ENCODE measurements at places on chromosomes 13 and 19.

- DNase-seq, result peak; percentile 44
These were observed 511 bp downstream of the GARRE1 start for GRCh38 chr19:34254698-34255432.

GRCh38 chr19:18742838-18743783 lies 48.0 kb downstream of the COMP start:
- no peak for DNase-seq

GRCh38 chr13:27044837-27045570 lies 126.6 kb downstream of the USP12 start:
- DNase-seq, result no peak

DNA sequence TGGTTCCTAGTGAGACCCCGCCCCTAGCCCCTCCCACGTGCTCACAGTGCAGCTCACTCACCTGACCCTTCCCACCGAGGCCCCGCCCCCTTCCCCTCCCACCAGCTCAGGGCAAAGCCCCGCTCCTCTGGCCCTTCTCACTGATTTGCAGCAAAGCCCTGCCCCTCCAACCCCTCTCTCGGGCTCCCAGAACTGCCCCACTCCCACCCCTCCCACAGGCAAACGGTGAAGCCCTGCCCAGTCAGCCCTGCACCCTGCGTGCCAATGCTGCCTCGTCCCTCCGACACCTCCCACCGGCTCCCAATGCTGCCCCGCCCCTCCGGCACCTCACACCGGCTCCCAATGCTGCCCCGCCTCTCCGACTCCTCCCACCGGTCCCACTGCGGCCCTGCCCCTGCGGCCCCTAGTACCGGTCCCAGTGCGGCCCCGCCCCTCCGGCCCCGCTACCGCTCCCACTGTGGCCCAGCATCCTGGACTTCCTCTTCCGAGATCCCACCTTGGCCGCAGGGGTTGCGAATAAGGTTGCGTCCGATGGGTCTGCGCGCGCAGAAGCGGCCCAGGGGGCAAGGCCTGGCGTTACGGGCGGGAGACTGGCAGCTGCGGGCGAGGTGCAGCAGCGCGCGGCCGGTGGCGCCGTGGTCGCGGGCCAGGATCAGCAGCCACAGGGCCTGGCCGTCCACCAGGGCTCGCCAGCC lies 834 bp downstream of the FBXO27 start:
- peak; percentile 42 for DNase-seq

GRCh38 chr19:3249408-3249807 lies 24.9 kb downstream of the CELF5 start:
- DNase-seq, result no peak

DNA sequence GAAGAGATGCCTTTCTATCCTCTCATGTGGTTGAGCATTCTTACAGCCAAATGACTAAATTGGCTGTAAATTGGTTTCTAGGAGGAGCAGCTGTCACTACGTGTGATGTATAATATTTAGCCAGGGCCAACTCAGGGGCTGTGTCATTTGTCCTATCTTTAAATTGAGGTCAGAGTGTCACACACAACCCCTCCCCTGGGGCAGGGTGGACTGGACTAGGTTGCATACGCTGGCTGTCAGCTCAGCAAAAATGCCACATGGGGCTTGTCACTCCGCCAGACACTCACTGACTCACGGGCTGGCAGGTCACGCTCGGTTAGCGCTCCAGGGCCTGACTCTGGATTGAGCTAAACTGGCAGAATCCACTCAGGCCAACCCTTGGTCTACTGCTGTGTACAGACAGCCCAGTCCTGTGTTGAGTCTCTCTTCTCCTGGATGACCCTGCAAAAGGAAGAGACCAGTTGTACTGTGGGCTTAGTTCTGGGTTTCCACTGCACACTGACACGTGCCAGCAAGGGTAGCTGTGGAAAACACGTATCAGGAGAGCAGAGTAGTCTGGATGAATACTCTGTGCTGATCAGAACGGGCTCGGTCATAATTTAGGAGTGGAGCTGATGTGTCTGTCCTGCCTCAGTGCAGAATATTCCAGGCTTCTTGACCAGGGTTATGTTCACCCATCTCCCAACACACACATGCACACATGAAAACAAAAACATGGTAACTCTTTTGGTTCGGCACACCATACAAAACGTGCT lies 29.1 kb downstream of the SHISA2 start:
- DNase-seq, result no peak

- peak; percentile 68 for DNase-seq
These were observed 23.1 kb upstream of the EIF3G start for GRCh38 chr19:10142701-10143375.

DNA sequence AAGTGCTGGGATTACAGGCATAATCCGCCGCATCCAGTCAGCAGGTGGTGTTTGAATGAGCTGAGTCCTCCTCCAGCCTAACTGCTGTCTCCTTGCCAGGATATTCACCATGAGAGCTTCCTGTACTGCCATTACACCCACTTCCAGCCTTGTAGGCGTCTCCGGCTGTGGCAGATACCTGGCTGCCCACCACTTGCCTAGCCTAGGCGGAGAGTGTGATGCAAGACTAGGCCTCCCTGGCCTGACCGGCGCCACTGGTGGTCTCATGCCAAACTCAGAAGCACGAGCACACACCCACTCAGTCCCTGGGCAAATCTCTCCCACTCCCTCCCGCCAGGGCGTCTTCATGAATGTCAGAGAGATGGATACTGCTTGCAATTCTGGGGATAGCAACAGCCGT lies 16.6 kb downstream of the IL12RB1 start:
- no peak for DNase-seq

- no peak for DNase-seq
These were observed 17.9 kb downstream of the RCBTB1 start for GRCh38 chr13:49567491-49567890.

DNA sequence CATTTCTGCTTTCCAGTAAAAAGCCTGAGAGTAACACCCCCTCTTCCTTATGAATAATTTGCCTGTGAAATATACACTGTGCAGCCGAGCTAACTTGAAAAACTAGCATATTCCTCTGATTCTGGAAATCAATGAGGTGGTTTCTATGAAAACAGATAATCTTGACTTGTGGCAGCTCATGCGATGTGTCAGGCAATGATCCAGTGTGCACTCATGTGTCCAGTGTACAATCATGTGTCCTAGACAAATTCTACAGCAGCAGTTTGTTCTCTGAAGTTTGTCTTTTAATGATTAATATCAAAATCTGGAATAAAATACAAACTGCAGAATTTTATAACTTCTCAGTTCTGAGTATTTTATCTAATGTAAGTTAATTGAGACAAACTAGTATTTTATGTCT lies 2213.9 kb upstream of the PCDH20 start:
- no peak for DNase-seq

- no peak for DNase-seq
These were observed 138.2 kb downstream of the DCLK1 start for GRCh38 chr13:35992964-35993363.

GRCh38 chr19:11346104-11346940 lies at the start of the genes CCDC159 and TMEM205:
TSS of gene CCDC159 (plus strand) at chr19:11346519. CDS start at chr19:11346607, 88 bp downstream.
TSS of gene TMEM205 (minus strand) at chr19:11346268. CDS start at chr19:11345619, 649 bp downstream.
- peak; percentile 96 for DNase-seq

DNA sequence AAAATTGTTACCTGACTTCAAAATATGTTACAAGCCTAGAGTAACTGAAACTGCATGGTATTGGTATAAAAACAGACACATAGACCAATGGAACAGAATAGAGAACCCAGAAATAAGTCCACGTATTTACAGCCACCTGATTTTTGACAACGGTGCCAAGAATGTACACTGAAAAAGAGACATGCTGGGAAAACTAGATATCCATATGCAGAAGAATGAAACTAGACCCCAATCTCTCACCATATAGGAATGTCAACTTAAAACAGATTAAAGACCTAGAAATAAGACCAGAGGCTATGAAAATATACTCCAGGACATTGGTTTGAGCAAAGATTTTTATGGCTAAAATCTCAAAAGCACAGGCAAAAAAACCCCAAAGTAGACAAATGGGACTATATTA lies 76.5 kb downstream of the LATS2 start:
- DNase-seq, result no peak

GRCh38 chr13:36131931-36132297 lies 732 bp upstream of the DCLK1 start:
- DNase-seq, result no peak

DNA sequence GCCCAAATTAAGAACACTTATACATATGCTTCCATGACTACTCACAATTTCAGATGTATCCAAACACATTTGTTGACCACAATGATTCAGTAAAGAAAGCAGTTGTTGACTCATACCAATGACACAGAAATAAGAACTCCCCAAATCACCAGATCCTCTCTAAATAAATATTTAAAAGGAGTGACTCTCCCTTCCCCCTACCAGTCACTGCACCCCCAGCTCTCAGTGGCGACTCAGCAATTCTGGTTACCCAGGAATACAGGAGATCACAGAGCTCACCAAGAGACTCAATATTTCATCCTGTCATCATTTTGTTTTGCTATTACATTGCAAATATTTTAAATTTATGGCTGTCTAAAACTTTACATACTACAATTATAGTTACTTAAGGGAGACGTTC lies 131.5 kb downstream of the RGCC start:
- no peak for DNase-seq

DNA sequence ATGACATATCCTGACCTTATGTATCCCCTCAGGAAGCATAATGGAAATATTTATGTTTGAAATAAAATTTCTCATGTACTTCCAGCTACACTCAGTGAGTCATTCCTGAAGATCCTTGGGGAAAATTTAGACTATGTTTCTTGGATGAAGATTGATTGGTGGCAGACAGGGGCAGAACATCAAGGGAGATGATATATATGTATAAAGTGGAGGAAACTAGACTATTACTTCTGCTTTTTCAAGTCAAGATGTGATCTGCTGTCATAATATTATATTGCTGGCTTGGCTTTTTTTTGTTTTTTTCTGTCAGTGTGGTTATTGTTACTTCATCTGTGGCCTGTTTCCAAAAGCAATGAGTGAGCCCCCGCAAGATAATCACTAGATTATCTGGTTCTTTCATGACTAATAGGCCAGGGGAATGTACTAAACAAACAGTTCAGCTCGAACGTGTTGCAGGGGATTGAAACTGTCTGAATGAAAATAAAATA lies 87.2 kb upstream of the TNFSF11 start:
- DNase-seq, result no peak

DNA sequence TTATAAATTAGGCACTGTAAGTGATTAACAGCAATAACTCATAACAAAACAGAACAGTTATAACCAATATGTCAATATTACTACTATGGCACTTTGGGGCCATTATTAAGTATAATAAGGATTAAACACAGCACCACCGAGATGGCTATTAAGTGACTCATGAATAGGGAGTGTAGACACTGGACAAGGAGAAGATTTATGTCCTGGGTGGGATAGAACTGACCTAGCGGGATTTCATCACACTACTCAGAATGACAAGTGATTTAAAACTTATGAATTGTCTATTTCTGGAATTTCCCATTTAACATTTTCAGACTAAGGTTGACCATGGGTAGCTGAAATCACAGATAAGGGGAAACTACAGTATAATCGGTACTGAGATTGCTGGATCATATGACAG lies 79.0 kb upstream of the SLC7A1 start:
- no peak for DNase-seq

DNA sequence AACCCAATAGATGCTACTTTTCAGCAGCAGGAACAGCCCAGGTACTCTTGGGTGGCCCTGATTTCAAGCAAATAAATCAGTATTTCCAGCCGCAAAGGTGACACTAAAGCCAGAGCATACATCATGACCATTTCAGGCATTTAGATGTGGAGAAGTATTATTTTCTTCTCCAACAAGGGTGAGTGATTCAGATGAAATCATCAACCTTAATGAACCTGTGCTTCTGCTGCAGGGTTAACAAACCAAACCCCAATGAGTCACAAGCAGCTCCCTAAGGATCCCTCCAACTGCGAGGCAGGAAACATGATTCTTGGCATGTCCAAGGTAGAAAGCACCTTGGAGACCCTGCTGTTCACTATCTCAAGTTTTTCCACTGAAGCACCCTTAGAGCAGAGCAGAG lies 32.7 kb downstream of the MBNL2 start:
- no peak for DNase-seq

DNA sequence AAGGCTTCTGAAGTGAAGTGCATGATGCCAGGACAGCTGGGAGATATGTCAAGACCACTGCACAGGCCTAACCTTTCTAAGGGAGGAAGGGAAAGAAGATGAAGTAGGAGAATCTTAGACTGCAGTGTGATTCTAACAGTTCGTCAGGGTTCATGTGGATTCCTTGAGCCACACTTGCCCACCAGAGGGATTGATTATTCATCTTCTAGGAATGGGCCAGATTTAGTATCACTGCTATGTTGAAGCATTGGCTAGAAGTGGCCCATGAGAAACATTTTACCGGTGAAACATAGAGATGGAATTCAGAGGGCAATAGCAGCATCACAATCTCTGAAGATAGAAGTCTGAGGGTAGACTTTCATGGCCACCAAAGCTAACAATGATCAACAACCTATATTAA lies 550.8 kb upstream of the SLITRK1 start:
- no peak for DNase-seq

DNA sequence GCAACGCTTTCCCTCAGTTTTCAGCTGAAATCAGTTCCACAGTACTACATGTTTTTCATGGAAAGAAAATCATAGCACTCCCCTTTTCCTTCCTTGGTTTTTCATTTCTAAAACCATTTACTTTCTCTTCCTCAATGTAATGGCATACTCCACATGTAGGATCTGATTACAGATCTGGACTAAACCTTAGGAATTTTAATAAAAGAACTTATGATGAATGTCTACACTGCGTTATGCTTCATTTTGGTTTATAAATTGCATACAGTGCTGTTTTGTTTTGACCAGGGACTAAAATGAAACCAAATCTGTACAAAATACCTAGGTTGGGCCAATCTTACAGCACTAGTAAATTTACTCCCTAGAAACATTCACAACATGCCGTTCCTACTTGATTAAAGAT lies 589.9 kb downstream of the TBC1D4 start:
- DNase-seq, result no peak

- DNase-seq, result no peak
These were observed 71.4 kb downstream of the MIPEP start for GRCh38 chr13:23817830-23818229.

GRCh38 chr13:76331943-76332712 lies 554.1 kb downstream of the KCTD12 start:
- no peak for DNase-seq

DNA sequence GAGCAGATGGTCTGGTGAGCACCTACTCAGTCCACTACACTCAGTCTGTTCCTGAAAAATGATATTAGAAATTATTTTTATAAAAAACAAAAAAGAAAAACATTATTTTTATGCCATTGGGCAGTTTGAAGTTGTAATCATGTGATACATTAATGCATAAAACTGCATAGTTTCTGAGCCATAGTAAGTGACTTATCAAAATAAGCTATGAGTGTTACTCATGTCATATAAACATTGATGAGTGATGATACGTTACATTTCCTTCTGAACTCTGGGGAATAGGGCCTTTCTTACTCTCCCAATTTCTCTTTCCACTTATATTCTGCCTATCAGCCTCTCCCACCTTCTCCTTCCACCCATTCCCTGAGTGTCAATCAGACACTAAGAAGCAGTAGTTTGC lies 8.9 kb downstream of the ZNF805 start:
- DNase-seq, result no peak

- DNase-seq, result no peak
These were observed 107.8 kb downstream of the RXFP2 start for GRCh38 chr13:31846961-31847752.

GRCh38 chr13:48567515-48568369 lies 34.9 kb upstream of the RCBTB2 start:
- DNase-seq, result no peak

Data from naive thymus-derived CD8-positive, alpha-beta T cell (primary cell).